Activated CD4-positive, alpha-beta T cell treated with anti-CD3 and anti-CD28 coated beads, Interleukin-2, amount 50 U/mL, for 1 hour (primary cell): ENCODE measurements at places on chromosomes 2 and 18.

DNA sequence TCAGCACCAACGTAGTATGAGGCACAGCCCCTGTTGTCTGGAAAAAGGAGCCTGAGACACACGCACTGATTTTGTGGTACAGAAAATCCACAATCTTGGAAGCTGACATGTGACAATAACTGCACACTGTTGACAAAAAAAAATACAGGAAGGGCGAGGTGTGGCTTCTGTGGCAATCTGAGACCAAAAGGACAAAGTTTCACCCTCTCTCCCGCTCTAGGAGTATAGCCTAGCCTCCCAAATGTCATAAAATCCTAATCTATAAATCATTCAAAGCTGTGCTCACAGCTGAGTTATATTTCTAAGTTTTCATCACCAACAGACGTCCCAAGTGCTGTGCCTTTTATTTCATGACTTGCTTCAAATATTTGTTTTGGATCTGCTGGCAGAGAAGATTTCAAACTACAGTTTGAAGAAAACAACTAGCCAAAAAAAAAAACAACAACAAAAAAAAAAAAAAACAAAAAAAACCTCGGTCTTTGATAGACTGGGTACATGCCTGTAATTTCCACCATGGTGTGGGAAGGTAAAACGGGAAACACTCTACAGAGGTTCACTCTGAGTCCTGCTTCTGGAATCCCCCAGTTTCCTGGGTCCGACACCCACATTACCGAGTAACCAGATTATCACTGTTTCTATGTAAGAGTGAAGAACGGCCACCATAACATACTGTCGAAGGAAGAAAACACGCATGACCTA, 61.0 kb downstream of the C2orf76 start:
- no peak for DNase-seq

- no peak for DNase-seq
Observed at GRCh38 chr18:45201029-45201428, 414.2 kb upstream of the SLC14A2 start.

DNA sequence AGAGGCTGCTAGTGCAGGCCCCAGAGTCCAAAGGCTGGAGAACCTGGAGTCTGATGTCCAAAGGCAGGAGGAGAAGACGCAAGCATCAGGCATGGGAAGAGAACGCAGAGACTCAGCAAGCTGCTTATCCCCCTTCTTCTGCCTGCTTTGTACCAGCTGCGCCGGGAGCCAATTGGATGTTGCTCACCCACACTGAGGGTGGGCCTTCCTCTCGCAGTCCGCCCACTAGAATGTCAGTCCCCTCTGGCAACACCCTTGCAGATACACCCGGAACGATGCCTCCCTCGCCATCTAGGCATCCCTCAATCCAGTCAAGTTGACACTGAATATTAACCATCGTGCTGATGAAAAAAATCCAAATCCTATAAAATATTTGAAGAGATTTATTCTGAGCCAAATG, 141.6 kb downstream of the TWIST2 start:
- no peak for DNase-seq

DNA sequence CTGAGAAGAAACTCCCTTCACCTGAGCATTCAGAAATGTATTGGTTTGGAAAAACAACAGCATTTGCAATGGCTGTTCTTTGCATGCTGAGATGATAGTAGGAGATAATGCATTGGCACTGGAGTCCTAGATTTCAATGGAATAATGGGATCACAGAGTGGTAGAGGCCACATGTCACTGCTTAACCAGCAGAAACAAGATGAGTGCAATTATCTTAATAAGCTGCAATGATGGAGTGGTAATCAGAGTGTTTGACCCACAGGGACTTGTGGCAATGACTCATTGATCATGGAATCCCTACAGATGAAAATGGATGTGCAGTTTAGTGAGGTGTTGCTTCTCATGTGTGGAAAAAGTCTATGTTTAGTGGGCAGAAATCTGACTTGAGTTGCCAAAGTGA, 218.8 kb upstream of the ZEB2 start:
- DNase-seq = no peak

- no peak for DNase-seq
Observed at GRCh38 chr2:102269200-102269524, 42.2 kb upstream of the IL1RL1 start.

DNA sequence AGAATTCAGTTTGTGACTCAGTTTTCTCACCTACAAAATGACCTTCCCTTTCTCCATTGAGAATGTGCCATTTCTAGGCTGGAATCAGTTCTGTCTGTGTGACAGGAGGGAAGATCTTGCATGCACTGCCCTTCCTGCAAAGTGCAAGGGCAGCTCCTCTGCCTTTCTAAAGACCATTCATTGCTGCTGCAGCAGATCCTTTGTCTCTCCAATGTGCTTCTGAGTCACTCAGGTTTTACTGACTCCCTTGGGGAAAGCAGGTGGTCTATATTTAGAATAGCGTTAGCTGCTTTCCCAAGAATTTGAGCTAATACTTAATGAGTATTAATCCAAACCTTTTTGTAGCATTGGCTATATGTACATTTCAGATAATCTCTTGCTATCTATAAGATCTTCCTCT, 62.5 kb downstream of the DAW1 start:
- DNase-seq = no peak

DNA sequence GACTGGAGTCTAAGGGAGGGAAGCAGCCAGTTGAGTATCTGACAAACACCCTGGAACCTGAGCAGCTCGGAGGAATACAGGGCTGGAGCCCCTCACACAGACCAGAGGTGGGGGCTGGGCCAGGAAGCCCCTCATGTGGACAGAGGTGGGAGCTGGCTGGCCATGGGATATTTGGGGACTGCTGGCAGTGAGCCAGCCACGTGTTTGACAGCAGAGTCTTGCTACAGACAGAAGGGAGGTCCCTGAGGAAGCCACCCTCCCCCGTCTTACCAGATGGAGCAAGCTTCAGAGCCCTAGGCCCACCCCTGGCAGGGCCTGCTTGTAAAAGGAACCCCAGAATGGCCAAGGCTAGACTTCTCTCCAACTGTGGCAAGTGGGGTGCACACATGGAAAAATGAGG, 3.6 kb upstream of the MTERF4 start:
- no peak for DNase-seq
